Muscle of back (tissue), 13 donors: ENCODE measurements at places on chromosomes 2 and 18.

GRCh38 chr2:198385856-198386255 lies 581.5 kb downstream of the PLCL1 start:
- DNase-seq, result no peak

- no peak for DNase-seq
Measured at GRCh38 chr2:235621736-235622135, 127.9 kb downstream of the AGAP1 start.

- DNase-seq, result no peak
Measured at GRCh38 chr2:140998577-140998976, 1132.2 kb downstream of the LRP1B start.

DNA sequence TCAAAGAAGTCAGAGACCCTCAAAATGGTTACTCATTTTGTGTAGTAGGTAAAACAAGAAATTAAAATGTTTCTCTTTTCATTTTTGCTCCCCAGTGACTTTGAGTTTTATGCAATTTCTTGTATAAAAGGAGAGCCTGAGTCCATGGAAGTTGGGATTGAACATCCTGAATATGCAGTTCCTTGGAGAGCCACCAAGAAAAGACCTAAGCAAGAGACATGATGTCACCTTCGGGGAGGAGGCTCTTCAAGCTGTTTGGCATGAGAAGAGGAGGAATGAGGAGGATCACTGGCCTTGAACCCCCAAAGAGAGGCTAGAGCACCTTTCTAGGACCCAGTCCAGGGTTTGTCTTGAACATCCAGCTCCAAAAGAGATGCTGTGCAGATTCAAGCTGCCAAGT lies 83.5 kb upstream of the STPG4 start:
- no peak for DNase-seq

GRCh38 chr2:175057078-175057685 lies 52.0 kb upstream of the CHN1 start:
- no peak for DNase-seq

DNA sequence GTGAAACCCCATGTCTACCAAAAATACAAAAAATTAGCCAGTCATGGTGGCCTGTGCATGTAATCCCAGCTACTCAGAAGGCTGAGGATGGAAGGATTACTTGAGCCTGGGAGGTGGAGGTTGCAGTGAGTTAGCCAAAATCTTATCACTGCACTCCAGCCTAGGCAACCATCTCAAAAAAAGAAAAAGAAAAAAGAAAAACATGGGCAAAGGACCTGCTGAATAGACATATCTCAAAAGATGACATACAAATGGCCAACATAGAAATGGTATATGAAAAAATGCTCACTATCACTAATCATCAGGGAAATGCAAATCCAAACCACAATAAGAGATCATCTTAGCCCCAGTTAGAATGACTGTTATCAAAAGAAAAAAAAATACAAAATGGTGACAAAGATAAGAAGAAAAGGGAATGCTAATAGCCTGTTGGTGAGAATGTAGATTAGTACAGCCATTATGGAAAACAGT lies 1.4 kb upstream of the TGOLN2 start:
- no peak for DNase-seq

- no peak for DNase-seq
Measured at GRCh38 chr2:134583997-134584520, 134.7 kb downstream of the TMEM163 start.

DNA sequence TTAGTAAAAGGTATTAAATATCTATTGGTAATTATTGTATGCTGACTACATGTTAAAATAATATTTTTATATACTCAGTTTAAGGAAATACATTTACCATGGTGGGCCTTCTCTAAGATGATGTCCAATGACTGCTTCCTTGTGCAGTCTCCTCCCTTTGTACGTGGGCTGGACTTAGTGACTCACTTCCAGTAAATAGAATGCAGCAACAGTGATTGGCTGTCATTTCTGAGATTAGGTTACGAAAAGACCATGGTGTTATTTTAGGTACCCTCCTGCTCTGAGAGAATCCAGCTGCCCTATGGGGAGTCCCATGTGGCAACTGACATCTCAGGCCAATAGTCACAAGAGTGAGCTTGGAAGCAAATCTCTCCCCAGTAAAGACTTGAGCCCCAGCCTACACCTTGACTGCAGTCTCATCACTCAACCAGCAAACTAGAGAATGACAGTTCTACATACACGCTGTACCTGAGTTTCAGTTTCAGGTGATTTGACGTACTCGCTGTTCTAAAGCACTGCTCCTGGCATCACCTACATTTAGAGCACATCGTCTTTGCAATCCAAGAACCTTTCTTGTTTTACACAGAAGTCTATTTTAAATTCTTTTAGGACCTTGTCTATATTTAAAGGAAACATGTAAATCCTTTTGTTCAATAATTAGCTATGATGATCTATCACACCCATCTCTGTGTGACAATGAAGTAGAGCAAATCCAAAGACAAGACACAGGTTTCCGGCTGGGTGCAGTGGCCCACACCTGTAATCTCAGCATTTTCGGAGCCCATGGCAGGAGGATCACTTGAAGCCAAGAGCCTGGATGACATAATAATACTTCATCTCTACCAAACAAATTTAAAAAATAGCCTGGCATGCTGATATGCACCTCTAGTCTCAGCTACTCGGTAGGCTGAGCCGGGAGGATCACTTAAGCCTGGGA lies 87.2 kb downstream of the COBLL1 start:
- DNase-seq, result no peak

GRCh38 chr2:20212871-20213503 lies 11.9 kb downstream of the SDC1 start:
- no peak for DNase-seq

DNA sequence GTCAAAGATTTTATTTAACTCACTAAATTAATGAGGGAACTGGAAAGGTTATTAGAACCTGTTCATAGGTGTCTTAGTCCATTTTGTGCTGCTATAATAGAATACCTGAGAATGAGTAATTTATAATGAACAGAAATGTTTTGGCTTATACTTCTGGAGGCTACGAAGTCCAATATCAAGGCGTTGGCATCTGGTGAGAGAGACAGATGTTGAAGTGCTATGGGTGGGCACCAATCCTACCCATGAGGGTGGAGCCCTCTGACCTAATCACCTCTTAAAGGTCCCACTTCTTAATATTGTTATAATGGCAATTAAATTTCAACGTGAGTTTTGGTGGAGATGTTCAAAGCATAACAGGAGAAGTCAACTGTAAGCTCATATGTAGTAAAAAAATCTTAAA lies 5.1 kb downstream of the RPIA start:
- no peak for DNase-seq

DNA sequence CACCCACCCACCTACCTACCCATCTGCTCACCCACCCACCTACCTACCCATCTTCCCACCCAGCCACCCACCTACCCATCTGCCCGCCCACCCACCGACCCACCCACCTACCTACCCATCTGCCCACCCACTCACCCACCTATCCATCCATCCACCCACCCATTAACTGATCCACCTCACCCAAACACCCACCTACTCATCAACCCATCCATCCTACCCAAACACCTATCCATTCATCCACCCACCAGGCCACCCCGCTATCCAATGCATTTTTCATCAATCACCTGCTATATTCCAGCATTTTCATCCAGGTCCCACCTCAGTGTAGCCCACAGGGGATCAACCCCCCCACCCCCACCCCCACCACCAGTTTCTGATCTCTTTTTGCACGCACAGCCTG lies 121.8 kb downstream of the GLI2 start:
- DNase-seq, result no peak

- DNase-seq, result peak; percentile 45
Measured at GRCh38 chr18:79380816-79381806, 14.6 kb upstream of the NFATC1 start.

- DNase-seq, result no peak
Measured at GRCh38 chr2:61759005-61759404, 94.9 kb downstream of the FAM161A start.

GRCh38 chr2:196954001-196954400 lies 27.5 kb upstream of the PGAP1 start:
- DNase-seq, result no peak

DNA sequence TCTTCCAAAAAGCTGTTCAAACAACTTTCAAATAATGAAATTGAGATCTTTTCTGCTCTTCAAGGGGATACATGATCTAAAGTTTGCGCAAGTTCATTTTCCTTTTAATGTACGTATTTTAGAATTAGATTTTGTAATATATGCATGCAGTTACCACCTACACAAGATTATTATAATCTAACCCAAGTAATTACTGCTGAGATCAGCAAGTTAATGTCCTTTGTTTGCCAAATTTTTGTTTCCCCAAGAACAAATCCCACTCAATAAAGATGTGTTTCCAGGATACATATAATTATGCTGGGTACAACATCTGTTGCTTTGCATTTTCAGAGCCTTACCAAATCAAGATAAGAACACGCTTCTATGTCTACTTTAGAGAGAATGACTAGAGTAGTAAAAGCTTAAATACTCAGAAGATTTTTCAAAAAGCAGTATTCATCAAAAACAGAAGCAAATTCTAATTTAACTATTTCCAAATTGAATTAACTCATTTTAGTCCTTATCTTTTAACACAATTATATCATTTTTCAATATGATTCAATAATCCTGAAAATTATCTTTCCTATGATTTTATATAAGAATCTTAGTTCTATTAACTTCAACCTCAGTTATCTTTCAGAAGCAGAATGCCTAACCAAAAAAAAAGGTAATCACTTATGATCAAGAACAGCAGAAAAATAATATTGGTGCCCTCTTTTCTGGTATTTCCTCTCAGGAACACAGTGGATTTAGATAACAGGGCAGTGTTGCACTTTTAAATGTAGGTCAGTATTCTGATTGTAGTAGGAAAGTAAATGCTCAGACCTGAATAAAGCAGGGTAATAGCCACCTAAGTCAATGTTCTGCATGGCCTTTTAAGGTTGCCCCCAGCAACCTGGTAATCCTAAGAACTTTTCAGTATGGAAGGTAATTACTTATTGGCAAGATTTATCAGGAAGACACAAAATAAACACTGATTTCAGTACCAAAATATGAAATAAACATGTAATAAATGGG lies 28.0 kb downstream of the CERKL start:
- no peak for DNase-seq

DNA sequence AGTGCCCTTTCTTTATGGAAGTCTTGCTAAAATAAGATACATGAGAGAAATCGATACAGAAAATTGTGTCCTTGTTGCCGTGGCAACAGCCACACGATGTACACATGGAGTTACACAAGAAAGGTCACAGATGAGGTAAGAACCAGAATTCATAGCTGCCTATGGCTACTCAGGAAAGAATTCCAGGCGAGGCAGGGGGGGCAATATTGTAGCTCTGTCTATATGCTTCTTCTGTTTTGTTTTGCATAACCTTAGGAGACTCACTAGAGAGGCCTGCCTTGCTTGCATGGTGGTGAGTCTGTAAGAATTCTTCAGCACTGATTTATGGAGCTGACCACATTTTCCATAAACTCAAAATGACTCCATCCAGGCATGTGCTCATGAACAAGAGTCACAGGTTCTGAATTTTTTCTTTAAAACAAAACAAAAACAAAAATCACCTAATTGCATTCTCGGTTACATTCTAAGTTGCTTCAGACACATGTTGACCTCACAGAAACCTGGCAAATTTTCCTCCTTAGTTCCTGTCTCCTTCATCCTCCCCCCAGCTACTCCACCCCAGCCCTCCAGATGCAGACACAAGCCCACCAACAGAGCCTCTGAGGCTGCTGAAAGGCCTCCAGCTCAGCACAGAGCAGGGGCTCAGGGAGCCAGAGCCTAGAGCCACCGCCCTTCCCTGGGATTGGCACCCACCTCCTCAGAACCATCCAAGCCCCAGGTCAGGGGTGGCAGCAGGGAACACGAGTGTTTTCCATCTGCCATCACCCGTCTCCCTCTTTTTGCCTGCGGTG lies 183.5 kb downstream of the ANTXR1 start:
- DNase-seq, result no peak

DNA sequence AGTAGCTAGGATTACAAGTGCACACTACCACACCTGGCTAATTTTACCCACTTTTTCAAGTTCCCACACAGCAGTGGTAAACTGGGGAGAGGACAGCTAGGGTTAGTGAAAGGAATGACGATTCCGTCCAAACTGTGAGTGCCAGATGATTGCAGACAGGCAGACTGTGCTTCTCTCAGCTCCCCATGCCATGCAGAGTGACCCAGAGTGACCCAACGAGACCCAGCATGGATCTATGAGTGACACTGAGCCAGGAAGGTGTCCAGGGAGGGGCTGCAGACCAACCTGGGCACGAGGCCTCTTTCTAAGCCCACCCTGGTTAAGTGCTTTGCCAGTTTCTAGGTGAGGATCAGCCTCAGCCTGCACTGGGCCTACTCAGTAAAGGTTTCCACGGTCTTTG lies 7.7 kb upstream of the KLF11 start:
- no peak for DNase-seq

DNA sequence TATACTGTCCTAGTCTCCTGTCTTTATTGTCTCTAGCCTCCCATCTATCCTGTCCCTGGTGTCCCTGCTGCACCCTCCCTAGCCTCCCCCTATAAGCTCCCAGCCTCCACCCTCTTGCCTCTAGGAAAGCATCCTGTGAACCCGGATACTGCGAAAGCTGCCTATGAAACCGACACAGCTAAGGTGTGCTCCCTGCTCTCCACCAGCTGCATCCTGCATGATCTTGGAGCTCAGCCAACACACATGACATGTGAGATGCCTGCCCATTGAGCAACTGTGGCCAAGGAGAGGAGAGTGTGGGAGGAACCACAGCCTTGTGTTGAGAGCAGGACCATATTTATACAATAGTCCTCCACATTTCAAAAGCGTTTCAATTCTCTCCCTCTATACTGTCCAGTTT lies 187.1 kb downstream of the ZBTB7C start:
- DNase-seq, result peak; percentile 48

- DNase-seq, result no peak
Measured at GRCh38 chr18:47726550-47726949, 203.9 kb downstream of the SMAD2 start.

DNA sequence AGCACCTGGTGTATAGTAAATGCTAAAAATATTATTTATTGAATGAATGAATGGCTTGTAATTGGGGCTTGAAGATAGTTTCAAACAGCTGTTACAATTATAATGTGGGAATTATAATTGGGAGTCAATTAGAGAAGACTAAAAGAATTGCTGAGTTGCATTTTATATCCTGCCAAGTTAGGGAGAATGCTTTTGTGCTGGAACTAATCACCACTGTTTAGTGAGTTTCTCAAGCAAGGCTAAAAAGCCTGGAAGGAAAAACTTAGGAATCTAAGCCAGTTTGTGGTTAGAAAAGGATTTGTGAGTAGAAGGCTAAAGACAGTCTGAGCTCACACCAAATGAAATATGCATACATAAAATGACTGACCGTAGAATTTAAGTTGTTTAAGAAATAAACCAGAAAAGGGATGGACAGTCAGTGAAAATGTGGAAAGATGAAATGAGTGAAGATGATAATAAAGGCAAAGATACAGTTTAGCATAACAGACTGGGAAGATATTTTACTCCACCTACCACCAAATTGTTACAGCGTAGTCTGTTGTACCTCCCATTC lies 647.7 kb upstream of the FSHR start:
- no peak for DNase-seq
